Stimulated activated CD8-positive, alpha-beta memory T cell treated with anti-CD3 and anti-CD28 coated beads, Interleukin-4, amount 100 ng/mL, for 1 hour (primary cell): ENCODE measurements at places on chromosomes 12 and 14.

DNA sequence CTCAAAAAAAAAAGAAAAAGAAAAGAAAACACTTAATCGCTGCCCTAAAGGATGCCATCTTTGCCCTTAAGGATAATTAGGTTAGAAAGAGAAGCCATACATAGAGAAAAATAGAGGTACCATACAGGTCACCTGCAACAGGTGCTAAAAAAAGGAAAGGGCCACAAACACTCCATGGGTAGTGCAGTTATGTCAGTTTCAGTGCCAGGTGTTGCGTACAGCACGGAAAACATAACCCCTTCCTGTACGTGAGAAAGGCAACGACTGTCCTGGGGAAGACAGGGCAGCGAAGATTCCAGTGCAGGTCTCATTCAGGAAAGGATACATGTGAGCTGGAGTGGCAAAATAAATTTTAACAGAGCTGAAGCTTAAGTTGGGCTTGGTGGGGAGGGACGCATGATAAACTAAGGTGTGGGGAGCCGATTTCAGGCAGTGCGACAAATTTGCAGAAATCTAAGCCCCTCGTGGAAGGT is 553 bp upstream of the DAZAP2 start:
- DNase-seq: no peak

DNA sequence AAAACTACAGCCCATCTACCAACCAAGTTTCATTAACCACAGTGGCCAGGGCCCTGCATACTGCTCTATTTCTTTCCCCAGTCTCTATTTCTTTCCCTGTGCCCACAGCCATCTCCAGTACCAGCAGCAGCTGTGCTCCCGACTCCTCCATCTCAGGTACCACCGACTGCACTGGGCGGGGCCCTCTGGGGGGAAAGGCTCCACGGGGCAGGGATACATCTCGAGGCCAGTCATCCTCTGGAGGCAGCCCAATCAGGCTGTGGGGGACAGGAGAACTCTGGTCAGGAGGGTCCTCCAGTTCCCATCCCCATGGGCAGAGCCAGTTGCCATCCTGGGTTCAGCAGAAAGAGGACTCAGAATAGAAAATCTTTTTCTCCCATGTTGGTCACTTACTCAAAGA is 3.0 kb downstream of the CDK4 start:
- no peak for DNase-seq

GRCh38 chr12:80472236-80472635 is 28.2 kb downstream of the PTPRQ start:
- no peak for DNase-seq

- no peak for DNase-seq
Observed at GRCh38 chr12:81208187-81208911, 130.5 kb downstream of the ACSS3 start.

- DNase-seq: no peak
Observed at GRCh38 chr14:104111301-104112112, 26.0 kb downstream of the ASPG start.

DNA sequence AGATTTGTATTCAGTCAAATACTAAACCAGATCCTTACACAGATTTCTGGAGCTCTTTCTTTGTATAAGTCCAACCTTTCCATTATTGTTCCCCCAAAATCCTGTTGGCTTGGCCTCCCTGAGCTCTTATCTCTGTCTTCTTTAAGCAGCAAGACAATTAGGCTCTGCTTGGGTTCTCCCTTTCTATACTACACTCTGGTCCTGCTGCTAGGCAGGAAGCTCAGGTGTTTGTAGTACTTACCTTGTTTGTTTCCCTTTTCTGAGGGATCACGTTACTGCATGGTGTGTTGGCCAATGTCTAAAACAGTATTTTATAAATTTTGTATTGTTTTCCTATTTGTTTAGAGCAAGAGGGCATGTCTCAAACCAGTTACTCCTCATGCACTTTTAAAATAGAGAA is 192.9 kb downstream of the PRKD1 start:
- DNase-seq: no peak

DNA sequence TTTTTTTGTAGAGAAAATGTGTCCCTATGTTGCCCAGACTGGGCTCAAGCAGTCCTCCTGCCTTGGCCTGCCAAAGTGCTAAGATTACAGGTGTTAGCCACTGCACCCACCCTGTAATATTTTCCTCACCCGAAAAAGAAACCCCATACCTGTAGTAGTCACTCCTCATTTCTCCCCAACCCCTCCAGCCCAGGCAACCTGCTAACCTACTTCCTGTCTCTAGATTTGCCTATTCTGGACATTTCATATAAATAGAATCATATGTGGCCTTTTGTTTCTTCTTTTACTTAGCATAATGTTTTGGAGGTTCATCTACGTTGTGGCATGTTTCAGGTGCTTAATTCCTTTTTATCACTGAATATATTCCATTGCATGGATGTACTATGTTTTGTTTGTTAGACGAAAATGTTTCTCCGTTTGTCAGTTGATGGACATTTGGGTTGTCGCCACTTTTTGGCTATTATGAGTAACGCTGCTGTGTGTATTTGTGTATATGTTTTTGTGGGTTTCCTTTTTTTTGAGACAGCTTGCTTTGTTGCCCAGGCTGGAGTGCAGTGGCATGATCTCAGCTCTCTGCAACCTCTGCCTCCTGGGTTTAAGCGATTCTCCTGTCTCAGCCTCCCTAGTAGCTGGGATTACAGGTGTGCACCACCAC is 6.2 kb downstream of the ANKRD13A start:
- no peak for DNase-seq

- DNase-seq: no peak
Observed at GRCh38 chr12:61891632-61892031, 368.6 kb upstream of the USP15 start.

GRCh38 chr12:25785134-25785533 is 173.3 kb upstream of the RASSF8 start:
- no peak for DNase-seq

DNA sequence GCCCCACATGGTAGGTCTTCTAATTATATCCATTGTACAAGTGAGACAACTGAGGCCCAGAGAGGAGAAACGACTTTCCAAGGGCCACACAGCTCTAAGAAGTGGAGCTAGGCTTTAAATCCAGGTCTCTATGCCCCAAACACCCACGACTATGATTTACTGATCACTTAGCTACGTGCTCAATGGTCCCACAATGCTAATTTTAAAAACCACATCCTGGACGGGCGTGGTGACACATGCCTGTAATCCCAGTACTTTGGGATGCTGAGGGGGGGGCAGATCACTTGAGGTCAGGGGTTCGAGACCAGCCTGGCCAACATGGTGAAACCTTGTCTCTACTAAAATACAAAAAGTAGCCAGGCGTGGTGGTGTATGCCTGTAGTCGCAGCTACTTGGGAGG is 8.4 kb upstream of the MLEC start:
- DNase-seq: no peak

- DNase-seq: no peak
Observed at GRCh38 chr12:97308576-97309198, 153.9 kb upstream of the RMST start.

- DNase-seq: no peak
Observed at GRCh38 chr12:57110104-57111030, 795 bp downstream of the STAT6 start.

GRCh38 chr12:104643819-104644669 is 187.3 kb downstream of the CHST11 start:
- DNase-seq: no peak

- no peak for DNase-seq
Observed at GRCh38 chr12:5222011-5222461, 178.4 kb downstream of the KCNA5 start.

GRCh38 chr12:50620109-50620977 is 115.6 kb downstream of the DIP2B start:
- no peak for DNase-seq

DNA sequence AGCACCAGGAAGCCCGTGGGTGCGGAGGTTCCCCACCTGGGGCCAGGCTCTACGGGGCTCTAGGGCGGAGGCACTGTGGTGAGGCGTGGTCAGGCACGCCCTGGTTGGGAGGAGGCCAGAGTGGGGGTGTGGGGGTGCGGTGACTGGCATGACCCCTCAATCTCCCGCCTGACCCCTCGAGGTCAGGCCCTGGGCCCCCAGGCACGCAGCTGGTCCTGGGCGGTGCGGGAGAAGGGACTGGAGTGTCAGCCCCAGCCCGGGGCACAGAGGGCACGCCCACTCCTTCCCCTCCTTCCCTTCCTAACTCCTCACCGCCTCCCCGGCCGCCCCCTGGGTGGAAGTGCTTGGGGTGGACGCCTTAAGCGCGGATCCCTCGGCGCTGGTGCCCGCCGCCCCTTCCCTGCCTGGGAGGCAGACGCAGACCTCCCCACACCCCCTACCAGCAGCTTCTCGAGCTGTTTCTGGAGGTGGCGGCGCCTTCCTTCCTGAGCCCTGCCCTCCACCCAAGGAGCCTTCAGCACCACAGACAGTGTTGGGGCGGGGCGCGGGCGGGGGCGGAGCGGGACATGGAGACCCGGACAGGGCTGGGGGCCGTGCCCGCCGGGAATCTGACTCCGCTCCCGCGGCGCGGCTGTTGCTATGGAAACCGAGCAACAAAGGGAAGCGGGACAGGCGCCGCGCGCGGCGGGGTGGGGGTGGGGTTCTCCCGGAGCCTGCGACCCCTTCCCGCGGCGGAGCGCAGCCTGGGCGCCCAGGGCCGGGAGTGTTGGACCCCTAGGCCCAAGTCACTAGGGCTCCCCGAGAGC is 741 bp upstream of the CRIP2 start:
- peak; percentile 53 for DNase-seq

DNA sequence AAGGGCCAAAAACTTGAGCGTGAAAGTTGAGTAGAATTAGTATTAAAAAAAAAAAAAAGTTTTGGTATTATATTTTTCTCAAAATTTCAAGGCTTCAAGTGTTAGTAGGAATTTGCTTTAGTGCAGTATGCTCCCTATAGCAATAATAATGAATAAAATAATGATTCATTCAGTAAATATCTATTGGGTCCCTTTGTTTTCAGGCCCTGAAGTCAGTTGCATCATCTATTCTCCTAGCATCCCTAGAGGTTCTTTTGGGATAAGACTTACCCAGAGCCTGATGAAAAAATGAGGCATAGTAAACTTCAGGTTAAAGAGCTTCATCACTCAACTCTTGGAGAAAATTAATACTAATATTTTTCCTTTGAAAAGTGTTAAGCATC is 1.1 kb downstream of the KMT5A start:
- DNase-seq: no peak

DNA sequence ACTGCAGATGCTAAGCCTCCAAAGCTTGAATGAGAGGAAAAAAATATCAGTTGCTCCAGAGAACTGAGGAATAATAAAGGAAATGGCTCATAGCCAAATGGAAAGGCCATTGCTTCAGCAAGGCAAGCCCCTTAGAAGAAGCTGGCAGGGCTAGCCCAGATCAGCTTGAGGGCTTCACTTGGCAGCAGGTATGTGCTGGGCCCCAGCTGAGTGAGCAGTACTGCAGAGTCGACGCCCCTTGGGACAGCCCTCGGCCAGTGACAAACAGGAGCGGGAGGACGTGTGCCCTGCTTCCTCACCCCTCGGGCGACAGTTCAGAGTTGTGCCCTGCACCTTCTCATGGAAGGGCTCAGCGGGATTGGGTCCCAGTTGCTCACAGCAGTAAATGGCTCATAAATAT is 1031.2 kb upstream of the TMEM132C start:
- no peak for DNase-seq

DNA sequence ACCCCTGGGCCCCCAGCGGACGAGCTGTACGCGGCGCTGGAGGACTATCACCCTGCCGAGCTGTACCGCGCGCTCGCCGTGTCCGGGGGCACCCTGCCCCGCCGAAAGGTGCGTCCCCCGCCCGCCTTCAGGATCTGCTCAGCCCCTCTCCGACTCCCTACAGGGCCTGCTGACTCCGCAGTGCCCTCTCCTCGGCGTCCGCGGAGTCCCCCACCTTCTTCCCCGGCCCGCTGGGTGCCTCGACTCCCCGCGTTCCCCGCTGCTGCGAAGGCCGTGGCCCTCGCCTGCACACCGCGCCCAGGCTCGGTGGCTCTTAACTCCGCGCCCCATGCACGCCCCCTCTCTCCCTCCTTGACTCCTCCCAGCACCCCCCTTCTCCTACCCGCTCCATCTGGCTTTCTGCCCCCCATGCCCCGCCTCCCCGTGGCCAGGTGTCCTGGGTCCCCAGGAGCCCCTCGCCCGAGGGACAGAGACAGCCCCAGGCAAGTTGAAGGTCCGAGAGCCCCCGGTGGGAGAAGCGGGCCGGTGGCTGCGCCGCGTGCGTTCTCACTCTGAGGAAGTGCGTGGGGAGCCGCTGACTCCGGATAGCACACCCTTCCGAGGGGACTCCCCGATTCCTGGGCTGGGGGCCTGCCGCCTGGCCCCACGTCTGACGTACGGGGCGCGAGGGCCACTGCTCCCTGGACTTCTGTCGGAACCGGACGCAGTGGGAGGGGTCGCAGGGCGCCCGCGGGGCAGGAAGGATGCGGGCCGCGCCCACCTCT is 594 bp downstream of the TAMALIN start:
- no peak for DNase-seq

- no peak for DNase-seq
Observed at GRCh38 chr12:74537126-74537706, 419 bp upstream of the ATXN7L3B start.

DNA sequence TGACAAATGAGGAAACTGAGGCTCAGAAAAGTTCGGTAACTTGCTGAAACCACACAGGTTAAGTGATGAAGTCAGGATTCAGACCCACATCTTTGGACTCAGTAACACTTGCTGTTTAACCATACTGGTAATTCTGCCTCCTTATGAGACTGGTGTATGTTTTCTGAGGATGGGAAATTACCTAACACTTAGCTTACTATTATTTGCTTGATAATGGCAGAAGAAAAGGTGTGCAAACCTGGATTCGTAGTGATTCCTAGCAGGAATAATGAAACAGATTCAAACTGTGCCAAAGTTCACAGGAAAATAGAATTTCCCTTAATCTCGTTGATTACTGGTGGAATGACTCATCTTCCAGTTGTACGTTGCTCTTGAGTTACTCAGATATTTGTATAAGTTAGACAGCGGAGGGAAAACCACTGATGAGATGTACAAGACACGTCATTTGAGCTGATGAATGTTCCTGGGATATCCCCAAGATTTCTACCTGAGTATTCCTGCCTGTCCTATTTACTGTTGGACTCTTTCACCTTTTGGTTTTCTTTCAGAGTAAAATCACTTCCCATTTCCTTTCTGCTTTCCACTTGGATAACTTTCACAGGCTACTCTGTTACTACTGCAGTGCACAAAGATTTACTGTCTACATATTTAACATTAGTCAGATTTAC is 37.5 kb downstream of the PRORP start:
- no peak for DNase-seq

DNA sequence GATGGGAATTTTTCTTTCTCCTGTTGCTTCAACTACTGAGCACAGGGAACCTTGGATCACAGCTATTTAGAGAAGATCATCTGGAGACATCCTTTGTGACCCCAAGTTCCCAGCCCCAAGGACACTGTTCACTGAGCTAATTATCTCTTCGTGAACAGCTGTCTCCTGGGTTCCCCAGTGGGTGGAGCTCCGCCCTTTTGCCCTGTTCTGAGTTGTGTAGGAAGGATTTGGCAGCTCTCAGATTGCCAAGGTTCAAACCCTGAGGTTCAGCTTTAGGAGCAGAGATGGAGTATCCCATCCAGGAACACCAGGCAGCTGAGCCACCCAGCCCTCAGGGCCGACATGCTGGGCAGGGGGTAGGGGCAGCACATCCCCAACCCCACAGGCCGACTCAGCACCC is 32.0 kb downstream of the NGB start:
- no peak for DNase-seq
